Breast epithelium (tissue), 4 donors: ENCODE measurements at places on chromosomes 12 and 14.

GRCh38 chr12:2841056-2841650, 6.3 kb upstream of the NRIP2 start:
- H3K27me3 ChIP-seq: no peaks in the 10 kb centered on the region
- DNase-seq: no peak
- no peak overlapping the region for H3K4me3 ChIP-seq
- H3K27ac ChIP-seq: no peak overlapping the region
- H3K4me1 ChIP-seq: no peaks in the 10 kb centered on the region

DNA sequence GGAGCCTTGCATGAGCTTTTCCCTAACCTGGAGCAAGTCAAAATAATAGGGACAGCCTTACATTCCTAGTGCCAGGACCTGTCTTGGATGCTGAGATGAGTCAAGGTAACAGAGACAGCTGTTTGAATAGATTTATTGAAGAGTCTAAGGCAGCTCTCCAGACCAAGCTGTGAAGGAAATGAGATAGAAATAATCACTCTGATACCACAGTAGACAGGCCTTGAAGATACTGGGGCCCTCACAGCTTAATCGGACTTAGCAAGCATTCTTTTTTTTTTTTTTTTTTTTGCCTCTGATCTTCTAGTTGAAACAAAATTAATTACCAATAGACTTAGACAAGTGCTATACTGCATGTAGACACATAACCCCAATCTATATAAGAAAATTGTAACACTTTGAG, 3.1 kb upstream of the RNASE9 start:
- no peaks in the 10 kb centered on the region for H3K27me3 ChIP-seq
- no peaks in the 10 kb centered on the region for H3K4me1 ChIP-seq
- H3K4me3 ChIP-seq: no peak overlapping the region
- H3K27ac ChIP-seq: no peak overlapping the region

- peaks cover 3% of the 10 kb centered on the region for H3K4me1 ChIP-seq
- peak overlapping the region; percentile 57 for H3K27ac ChIP-seq
- no peak for DNase-seq
Observed at GRCh38 chr14:73465823-73466532, 7.6 kb upstream of the NUMB start.

DNA sequence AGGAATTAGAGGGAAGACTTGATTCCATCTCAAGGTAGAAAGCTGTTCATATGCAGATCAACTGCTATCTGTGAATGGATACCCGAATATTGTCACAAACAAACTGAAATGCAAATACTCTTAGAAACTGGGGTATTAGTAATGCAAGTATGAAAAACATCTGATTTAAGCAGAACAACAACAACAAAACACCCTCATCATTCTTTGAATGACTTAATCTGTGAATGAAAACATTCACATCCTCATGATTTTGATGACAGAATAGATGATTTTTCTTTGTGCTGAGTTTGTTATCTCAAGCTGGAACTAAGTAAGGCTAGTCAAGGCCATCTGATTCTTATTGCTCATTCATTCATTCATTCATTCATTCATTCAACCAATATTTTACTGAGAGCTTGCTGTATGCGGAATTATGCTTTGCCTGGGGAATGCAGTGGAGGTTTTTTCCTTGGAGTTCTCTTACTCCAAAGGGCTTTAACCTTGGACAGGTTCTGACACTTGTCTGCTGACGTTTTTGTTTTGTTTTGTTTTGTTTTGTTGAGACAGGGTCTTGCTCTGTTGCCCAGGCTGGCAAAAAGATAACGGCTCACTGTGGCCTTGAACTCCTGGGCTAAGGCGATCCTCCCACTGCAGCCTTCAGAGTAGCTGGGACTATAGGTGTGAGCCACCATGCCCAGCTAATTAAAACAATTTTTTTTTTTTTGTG, 23.3 kb downstream of the OR10G3 start:
- H3K4me3 ChIP-seq: no peak overlapping the region
- no peaks in the 10 kb centered on the region for H3K36me3 ChIP-seq
- H3K27me3 ChIP-seq: no peaks in the 10 kb centered on the region
- H3K27ac ChIP-seq: peak overlapping the region; percentile 66
- no peak for DNase-seq
- H3K4me1 ChIP-seq: no peaks in the 10 kb centered on the region

GRCh38 chr14:71583194-71583593, 349.0 kb upstream of the RGS6 start:
- no peak overlapping the region for H3K4me3 ChIP-seq
- H3K36me3 ChIP-seq: no peaks in the 10 kb centered on the region
- H3K4me1 ChIP-seq: no peaks in the 10 kb centered on the region
- H3K27ac ChIP-seq: no peak overlapping the region
- no peaks in the 10 kb centered on the region for H3K27me3 ChIP-seq
